ENCODE measurements at places on chromosomes 6 and 20. TPM values are rescaled to one million over a fixed set of nuclear protein-coding genes. Genes with fewer than 3 reads are reported as not detected.

DNA sequence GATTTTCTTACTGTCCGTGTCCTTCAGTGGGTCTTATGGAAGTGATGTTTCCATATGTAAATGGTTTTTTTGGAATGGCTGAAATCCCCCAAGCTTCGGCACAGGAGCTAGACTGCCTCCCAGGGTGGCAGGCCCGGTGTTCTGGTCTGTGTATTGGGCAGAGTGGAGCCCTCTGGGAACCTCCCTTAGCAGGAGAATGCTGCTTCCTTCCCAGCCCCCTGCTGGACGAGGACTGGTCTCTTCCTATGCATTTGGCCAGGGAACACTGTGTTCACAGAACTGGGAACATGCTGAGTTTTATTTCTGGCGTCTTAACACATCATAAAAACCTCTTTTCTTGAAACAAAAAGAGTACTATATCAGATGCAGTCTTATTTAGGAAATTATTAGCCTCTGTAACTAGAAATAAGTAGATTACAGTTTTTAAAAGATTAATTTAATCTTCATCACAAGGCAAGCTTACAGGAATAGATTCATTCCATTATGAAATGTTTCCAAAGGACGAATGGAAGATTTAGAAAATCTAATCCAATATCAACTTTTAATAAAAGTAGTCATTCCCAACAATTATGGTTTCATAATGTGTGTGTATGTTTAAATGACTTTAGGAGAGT lies 56.6 kb downstream of the SYTL3 start:
- peak; percentile 60 for DNase-seq

DNA sequence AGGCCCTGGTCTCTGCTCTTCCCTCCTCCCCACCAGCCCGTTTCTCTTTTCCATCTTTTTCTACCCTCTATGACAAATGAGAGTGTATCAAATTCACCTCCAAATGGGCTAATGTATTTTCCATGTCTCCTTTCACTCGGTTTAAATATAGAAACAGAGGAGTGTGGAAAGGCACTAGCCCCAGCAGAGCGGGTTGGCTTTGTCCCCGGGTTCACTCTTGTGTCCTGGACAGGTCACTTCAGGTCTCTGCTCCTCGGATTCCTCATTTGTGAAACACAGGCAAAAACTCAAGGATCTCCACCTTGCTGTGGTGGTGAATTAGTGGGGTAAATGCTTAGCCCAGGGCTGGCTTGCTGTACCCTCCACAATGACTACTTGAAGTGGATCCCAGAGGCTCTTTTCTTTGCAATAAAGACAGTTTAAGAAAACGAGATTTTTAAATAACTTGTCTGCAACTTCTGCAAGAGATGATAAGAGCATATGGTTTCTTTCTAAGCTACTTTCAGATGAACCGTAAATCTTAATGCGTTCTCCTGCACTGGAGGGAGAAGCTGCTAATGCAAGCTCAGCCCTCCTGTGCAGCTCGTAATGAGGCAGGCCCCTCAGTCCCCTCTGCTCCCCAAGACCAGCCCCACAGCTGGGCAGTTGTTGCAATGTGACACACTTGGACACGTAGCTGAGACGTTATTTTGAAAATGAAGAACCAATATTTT lies 292.9 kb downstream of the THBS2 start:
- DNase-seq: no peak

Gene ENPP4
- total RNA-seq: 2.8 TPM

Gene CSNK2A1
- 161 TPM for total RNA-seq

Gene SYCP2
- 1.8 TPM for total RNA-seq

DNA sequence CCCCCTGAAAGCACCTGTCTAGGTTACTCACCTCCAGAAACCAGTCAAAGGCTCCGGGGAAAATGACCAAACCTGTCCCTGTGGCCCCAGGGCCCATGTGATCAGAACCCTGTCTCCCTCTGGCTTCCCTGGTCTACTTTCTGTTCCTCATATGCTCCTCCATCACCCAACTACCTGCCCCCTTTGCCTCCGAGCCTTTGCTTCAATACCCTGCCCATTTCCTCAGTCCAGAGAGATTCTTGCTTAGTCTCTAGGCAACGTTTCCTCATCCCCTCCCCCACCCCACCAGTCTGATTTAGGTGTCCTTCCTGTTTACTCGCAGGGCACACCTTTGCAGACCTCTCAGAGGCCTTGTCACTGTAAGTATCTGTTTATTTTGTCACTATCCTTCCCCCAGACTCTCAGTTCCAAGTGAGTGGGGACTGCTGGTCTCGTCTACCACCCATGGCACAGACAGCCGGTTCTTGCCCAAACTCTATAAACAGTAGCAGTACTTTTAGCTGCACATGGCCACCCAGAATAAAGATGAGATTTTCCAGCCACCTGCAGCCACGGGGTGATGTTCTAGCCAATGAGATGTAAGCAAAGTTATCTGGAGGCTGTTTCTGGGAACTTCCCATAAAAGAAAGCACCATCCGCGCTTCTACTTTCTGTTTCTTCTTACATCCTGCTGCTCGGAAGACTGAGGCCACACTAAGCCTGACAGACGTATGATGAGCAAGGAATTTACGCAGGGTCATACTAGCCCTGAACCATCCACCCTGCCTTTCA lies 13.3 kb downstream of the ELOVL5 start:
- no peak for DNase-seq

GRCh38 chr6:76043690-76044089 lies 28.8 kb downstream of the IMPG1 start:
- no peak for DNase-seq

Gene PNPLA1
- 0.29 TPM for total RNA-seq

Gene SAMD3
- not detected for total RNA-seq

GRCh38 chr6:101000341-101000740 lies 119.2 kb upstream of the ASCC3 start:
- DNase-seq: peak; percentile 8

- DNase-seq: no peak
Measured at GRCh38 chr6:107668743-107669474, 155.2 kb downstream of the SCML4 start.

GRCh38 chr20:19826179-19826914 lies 68.3 kb downstream of the RIN2 start:
- DNase-seq: peak; percentile 86
